Fibroblast of skin of back (primary cell): ENCODE measurements at places on chromosomes 12 and 14.
A peak's percentile ranks its signal among the peaks of the same experiment; 100 is the strongest.

GRCh38 chr14:106551265-106551664 lies 1024.9 kb downstream of the TMEM121 start:
- DNase-seq, result no peak

DNA sequence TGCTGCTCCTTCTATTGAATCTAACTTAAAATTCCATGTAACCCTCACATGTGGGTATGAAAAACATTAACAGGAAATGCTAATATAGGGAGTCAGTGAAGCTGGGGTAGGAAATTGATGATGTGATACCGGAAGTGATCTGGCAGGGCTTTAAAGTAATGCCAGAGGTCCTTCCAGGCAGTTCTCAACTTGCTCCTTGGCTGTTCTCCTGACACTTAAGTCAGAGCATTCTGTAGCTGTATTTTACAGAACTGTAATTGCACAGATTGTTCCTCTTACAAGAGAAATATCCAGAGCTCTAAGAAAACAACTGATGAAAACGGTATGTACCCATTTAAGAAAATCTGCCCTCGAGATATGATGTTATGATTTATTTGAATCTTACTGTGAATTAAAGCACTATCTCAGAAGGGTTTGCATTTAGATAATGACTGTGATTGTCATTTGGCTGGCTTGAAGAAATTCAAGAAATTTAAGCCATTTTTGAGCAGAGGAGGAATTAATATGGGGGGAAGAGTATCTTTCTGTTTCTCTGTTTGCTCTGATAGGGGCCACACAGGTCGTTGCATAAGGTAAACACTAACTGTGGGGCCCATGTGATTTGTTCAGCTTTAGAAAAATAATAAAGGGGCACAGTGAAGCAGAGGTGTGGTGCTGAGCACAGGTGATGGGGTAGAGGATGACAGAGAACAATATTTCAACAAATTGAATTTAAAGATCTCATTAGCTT lies 88.4 kb downstream of the BBS10 start:
- peak; percentile 92 for DNase-seq

GRCh38 chr14:60734465-60735242 lies at the start of gene MNAT1:
TSS of gene MNAT1 (plus strand) at chr14:60734761. CDS start at chr14:60734863, 102 bp downstream.
- peak; percentile 82 for DNase-seq

DNA sequence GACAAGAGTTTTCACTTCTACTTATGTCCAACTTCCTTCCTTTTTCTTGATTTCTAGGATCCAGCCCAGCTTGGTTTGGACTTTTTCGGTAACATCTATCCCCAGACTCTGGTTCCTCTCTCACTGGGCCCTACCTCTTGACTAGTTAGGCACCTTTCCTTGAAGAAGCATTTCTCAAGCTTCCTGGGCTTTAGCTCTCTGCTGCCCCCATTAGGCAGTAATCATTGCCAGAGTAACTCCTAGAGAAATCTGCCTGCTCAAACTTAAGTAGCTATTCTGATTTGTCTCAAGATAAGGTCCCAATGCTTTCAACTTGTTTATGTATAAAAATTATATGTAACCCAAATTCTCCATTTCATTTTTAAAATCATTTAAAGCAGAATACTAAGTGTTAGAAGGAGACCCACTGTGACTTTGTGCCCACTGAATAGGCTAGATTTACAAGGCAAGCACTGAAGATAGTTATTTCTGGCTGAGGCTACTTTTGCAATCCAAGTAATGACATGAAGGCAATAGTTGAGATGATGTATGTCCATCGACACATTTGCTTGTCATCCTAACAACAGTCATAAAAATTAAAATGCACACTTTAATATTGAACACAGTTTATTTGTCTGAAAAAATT lies 275.0 kb upstream of the G2E3 start:
- peak; percentile 32 for DNase-seq

DNA sequence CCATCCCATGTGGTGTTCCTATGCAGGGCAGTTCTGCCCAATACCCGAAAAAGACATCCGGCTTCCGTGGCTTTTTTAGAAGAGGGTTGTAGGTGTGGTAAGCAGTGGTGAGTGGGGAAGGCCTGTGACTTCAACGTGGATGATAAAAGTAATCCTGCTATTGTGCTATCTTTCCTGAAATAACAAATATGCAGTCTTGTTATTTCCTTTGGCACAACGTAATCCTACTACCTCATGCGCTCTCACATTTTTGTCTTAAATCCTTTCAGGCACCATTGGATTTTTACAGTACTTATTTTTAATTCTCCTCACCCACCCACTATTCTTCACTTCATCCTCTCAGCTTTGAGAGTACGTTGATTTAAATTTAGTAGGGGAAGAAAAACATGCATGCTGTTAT lies 96.8 kb downstream of the IPO8 start:
- DNase-seq, result no peak

DNA sequence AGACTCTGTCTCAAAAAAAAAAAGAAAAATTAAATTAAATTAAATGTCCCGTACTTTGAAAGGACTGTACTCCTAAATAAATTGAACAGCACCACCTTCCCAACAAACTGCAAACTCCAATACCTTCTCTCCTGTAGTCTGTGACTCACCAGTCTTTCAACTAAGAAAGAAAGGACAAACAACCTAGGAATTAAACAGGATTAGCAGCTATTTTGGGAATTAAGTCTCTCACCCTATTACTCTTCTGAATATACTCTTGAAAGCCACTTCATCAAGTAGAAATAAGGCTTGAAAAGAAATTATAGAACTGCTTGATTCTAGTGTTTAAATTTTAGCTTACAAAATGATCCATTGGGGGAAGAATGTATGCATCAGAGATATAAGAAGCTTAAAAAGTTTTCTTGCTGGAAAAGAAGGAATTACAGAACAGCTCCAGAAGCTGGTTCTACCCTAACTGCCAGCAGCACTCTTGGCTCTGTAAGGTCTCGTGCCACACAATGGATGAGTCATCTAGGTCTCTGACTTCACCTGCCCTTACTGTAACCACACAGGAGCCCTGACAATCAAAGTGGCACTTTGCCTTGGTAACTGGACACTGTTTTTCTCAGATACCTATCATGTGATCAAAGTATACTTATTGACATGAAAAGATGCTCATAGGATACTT lies 57.0 kb upstream of the CERS5 start:
- DNase-seq, result no peak

- peak; percentile 64 for DNase-seq
These were observed 1.4 kb upstream of the CCDC85C start for GRCh38 chr14:99605299-99605961.

DNA sequence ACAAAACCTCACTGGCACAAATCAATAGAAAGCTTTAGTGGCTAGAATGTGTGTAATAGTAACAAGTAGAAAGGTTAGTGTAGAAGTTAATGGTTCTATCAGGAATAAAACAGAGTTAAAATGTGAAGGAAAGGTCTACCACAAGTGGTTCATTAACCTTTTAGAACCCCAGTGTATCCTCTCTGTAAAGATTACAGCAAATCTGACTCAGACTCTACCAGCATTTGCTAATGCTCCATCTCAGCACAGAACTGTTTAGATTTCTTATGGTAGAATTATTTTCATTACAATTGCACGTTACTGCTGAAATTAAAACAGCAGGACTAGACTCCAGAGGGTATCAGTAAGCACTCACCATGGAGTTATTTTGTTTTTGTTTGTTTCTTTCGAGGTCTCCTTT lies 609.0 kb upstream of the LMO3 start:
- no peak for DNase-seq

GRCh38 chr14:73097421-73097820 lies 38.9 kb upstream of the PSEN1 start:
- no peak for DNase-seq

- no peak for DNase-seq
These were observed 217.9 kb downstream of the KIF21A start for GRCh38 chr12:39224971-39225370.

GRCh38 chr14:102973706-102974285 lies 51.3 kb downstream of the AMN start:
- DNase-seq, result no peak

DNA sequence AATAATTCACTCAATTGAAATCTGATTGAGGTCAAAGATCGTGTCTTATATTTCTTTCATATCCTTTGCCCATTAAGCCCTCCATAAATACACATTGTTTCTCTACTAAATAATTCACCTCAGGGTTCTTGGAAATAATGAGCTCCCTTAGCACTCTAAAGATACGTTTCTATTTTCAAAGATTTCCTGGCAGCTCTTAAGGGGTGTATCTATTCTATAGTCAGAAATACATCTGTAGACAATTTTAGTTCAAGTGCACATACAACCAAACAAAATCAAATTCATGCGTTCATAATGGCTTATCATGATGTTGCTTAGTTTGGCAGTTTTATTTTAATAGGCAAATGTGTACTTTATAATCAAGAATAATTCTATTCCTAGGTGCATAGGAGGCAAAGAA lies 361.1 kb upstream of the DDHD1 start:
- no peak for DNase-seq

DNA sequence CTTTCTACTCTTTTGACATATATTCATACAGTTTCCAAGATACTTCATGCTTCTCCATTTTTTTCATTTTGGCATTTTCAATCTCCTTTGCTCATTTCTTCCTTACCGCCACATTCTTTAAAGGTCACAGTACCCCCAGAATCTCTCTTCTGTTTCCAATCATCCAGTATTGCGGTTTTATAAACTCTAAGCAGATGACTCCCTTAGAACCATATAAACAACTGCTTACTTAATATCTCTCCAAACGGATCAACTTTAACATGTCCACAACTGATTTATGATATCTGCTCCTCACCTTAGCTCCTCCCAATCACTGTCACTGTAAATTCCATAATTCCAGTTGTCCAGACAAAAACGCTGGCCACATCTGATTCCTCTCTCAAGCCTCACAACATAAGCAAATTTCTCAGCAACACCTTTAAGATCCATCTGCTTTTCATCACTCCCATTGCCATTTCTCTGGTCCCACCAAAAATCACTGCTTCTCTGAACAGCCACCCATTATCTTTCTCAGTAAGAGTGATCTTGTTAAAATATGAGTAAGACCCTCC lies 49.6 kb downstream of the HNRNPC start:
- DNase-seq, result no peak

- DNase-seq, result no peak
These were observed 86.7 kb downstream of the PRIMA1 start for GRCh38 chr14:93701562-93701961.

- no peak for DNase-seq
These were observed 53.1 kb downstream of the PRIMA1 start for GRCh38 chr14:93735206-93735605.

DNA sequence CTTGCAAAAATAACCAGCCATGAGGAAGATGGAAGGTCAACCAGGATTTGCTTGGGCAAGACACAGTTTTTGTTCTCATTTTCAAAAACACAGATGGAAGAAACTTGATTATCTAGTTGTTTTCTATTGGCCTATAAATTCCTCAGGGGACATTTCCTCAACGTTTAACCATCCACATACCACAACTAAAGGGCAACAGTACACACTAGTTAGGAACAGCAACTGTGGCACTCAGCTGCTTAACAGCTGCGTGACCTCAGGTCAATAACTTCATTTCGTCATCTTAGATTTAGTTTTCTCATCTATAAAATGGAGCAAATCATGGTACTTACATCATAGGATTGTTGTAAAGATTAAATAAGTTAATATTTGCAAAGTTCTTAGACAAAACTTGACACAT lies 18.7 kb downstream of the SSTR1 start:
- DNase-seq, result no peak

- no peak for DNase-seq
These were observed 913.1 kb downstream of the AACS start for GRCh38 chr12:125978286-125978685.

DNA sequence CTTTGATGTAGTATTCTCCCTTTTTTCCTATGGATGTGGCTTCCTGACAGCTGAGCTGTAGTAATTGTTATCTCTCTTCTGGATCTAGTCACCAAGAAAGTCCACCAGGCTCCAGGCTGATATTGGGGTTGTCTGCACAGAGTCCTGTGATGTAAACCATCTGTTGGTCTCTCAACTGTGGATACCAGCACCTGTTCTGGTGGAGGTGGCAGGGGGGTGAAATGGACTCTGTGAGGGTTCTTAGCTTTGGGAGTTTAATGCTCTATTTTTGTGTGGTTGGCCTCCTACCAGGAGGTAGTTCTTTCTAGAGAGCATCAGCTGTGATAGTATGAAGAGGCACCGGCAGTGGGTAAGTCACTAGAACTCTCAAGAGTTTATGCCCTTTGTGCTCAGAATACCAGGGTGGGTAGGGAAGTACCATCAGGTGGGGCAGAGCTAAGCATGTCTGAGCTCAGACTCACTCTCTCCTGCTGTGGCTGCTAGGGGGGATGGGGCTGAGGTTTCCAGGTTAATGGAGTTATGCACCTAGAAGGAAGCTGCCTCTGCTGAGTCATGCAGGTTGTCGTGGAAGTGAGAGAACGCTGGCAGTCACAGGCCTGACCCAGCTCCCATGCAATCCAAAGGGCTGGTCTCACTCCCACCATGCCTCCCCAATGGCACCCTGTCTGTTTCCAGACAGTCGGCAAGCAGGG lies 3.0 kb upstream of the TAS2R14 start:
- no peak for DNase-seq

DNA sequence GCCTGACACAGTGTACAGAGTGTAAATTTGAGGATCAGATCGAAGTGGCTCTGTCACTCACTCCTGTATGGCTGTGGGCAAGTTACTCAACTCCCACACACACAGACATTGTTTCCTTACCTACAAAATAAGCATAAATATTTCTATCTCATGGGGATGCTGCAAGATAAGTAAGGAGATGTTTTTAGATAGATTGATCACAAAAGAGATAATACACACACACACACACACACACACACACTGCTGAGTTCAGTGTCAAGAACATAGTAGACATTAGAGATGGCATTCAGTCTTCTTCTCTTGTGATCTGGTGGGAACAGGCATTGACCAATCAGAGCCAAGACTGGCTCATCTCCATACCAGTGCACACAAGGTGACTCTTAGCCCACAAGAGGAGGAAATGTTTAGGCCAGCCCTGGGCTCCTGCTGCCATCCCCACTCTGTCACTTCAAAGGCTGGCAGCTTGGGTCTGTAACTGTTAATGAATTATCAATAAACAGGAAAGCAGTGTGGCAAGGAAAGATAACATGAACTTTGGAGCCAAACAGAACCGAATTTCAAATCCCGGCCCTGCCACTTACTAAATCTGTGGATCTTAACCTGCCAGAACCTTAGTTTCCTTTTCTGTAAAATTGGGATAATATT lies 3.4 kb upstream of the RNASE8 start:
- DNase-seq, result no peak

GRCh38 chr12:123506843-123507236 lies 26.7 kb downstream of the RILPL1 start:
- no peak for DNase-seq

GRCh38 chr12:49089821-49090773 lies 4.5 kb downstream of the DHH start:
- peak; percentile 49 for DNase-seq
